ENCODE measurements at places on chromosomes 5 and 9.

DNA sequence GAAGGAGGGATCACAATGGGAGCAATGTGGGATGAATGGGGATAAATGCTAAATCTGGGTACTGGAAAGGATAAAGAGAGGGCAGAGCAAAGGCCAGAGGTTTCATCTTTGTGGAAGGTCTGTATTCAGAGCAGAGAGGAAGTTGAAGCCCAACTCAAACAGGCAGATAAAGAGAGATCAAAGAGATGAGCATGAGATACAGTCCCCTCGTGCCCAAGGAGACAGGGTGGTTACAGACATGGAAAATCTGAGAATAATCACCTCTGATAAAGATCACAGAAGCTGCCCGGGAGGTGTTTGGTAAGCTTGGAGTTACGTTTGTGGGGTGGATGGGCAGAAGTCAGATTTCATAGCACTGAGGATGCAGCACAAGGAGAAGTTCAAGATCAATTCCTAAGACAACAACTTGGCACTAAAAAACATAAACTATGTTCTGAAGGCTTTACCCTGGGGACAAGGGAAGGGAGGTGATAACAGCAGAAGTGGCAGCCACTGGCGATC, 459 bp upstream of the ERAP2 start:
- no peak for DNase-seq

DNA sequence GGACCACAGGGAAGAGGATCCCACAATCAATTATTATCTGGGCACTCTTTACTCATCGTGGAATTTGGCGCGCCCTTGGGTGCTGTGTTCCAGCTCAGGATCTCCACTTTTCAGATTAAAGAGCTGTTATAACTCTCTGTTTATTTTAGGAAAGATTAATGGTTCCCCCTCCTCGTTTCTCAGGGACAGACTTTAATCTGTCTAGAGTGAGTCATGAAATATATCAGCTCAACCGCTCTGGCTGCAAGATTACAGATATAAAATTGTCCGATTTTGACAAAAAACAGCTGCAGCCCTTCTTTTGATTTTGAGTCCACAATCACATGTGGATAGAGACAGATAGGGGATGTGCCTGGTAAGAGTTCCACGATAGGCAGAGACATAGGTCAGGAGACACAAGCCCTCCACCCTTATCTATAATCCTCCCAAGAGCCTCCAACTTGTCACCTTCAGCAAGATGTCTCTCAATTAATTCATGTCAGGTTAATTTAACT, 77.6 kb upstream of the ANKRD55 start:
- no peak for DNase-seq

GRCh38 chr9:15293804-15294316, 13.2 kb downstream of the TTC39B start:
- no peak for DNase-seq

DNA sequence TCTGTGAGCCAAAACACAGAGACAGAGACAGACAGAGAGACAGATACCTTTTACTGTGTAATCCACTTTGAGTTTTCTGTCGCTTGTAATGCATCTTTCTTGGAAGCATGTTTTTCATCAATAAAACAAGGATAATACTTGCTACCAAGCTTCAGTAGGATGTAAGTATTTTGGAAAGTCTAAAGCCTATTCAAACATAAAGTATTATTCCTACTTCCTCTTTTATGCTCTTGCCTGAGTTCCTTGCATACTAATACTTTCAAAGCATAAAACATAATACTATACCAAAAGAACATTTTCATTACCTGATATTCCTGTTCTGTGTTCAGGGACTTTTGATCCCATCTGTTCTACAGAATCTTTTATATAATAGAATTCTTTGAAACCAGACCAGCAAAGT, 64.5 kb upstream of the SLC30A5 start:
- no peak for DNase-seq

GRCh38 chr9:111450124-111450523, 34.1 kb downstream of the ECPAS start:
- no peak for DNase-seq

DNA sequence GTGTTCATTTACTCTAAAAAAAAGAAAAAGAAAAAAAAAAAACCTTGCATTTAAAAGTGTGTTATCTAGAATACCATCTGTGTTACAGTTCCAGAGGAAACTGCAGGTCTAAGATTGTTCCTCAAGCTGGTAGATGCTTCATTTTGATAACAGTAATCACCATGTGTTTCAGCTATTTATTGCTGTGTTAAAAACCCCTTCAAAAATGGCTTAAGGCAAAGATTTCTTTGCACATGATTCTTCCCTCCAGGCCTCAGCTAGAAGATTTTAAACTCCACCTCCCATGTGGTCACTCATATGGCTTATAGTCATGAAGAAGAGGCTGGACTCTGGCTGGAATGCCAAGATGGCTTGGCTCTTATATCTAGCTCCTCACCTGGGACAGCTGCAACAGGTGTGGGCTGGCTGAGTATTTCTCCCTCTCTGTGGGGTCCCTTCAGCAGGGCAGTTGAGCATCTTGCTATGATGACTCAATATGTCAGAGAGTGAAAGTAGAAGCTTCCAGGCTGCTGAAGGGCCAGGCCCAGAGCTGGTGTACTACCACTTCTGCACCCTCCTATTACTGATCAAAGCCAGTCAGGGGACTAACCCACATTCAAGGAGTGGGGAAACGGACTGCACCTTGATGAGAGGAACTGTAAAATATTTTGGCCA, 920.4 kb upstream of the DMAC1 start:
- DNase-seq: no peak

GRCh38 chr9:134957165-134957944, 39.6 kb upstream of the FCN1 start:
- DNase-seq: no peak

DNA sequence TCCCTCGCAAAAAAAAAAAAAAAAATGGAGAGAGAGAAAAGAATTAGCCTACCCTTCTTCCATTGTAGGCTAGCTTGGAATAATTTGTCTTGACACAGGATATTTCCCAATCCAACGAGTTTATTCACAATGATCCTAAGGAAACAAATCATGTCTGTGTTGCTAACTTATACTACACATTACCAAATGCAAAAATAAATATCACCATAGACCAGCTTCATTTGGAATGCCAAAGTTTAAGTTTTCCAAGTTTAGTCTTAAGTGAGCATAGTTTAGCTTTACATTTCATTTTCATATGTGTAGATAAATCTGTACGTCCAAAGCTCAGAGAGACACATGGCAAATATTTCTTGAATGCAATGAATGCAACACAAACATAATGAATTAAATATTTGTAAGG, 1106.2 kb upstream of the DMAC1 start:
- no peak for DNase-seq

GRCh38 chr9:76980566-76980965, 38.9 kb upstream of the FOXB2 start:
- no peak for DNase-seq

DNA sequence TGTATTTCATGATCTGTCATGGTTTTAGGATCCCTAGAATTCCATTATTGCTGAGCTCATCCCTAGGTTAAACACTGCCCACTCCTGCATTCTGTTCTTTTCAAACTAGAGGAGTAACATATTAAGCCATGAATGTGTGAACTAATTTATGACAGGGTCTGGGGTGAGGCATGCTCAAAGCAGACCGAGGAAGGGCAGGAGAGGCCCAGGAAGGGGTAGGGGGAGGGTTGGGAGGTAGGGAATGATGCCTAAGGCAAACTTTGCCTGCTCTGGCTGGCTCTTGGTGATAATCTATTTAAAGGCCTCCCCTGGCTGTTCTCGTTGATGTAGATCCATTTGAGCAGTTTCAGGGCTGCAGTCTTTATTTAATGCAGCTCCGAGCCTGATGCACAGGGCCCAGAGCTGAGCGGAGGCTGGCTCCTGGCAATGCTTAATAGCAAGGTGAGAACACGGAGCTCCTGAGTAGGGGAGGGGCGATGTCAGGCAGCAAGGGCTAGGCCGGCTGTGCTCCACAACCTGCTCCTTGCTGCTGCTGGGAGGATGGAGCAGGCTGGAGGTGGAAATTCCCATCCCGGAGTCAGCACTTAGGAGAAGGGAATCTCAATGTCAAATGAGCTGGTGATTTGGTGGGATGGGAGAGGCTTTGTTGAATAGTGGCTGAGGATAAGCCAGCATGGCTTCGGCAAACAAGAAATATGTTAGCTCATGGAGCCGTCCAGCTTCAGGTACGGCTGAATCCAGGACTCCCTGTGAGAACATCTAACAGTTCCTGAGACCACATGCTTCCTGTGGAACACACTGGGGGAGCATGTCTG, 73.2 kb upstream of the UNC5A start:
- no peak for DNase-seq

- no peak for DNase-seq
Measured at GRCh38 chr5:179954434-179954833, 46.7 kb upstream of the TBC1D9B start.

- DNase-seq: no peak
Measured at GRCh38 chr5:143085319-143085917, 315.2 kb downstream of the ARHGAP26 start.

- no peak for DNase-seq
Measured at GRCh38 chr5:50900952-50901510, 234.6 kb downstream of the PARP8 start.

- no peak for DNase-seq
Measured at GRCh38 chr5:9042241-9042640, 503.6 kb downstream of the SEMA5A start.

GRCh38 chr9:124436320-124436719, 13.9 kb upstream of the ADGRD2 start:
- no peak for DNase-seq

- DNase-seq: no peak
Measured at GRCh38 chr9:115261656-115262081, 143.7 kb upstream of the TNC start.

- DNase-seq: no peak
Measured at GRCh38 chr5:174642816-174643405, 81.5 kb upstream of the MSX2 start.

DNA sequence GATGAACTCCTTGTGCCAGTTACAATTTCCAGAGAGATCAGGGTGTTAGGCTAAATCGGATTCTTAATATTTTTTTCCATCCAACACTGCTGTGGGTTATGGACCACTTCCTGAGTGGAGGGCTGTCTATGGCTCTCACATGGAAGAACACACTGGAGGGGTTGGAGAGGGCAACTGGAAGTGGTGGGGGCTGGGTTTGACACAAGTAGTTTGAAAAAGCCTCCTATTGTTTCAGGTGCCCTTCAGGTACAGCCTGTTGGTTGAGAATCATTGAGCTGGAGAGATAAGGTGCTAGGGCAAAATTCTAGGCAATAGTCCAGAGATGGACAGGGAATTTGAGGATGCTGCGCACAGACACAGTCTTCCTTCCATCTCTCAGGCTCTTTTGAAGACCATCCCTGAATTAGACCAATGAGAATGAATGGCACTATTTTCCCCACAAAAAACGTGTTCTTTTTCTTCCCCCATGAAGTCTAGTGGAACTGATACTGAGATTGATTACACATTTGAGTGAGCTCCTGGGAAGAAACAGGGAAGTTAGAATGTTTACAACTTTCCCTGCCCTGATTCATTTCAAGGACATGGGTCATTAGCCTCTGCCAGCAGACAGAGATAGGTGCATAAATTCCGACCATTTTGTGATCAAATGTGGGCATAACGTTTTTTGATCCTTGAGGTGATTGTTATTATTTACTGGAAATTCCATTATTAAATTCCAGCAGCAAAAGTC, 87.7 kb downstream of the ACER2 start:
- DNase-seq: no peak

DNA sequence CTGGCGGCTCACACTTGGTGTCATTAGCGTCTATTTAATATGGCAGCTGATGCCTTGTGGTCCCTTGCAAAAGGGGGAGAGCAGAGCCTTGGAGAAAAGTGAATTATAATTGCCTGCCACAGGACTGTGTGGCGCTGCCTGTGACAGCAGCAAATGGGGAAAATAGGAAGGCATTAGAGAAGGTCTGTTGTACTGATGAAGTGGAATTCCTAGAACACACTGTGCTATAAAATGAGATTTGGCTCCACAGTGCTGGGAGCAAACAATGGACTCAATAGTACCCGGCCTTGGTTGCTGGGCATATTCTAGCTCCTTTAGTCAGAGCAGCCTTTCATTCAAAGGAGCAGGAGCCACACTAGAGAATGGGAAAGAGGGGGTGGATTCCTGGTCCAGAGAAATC, 21.3 kb downstream of the SEMA6A start:
- DNase-seq: no peak

DNA sequence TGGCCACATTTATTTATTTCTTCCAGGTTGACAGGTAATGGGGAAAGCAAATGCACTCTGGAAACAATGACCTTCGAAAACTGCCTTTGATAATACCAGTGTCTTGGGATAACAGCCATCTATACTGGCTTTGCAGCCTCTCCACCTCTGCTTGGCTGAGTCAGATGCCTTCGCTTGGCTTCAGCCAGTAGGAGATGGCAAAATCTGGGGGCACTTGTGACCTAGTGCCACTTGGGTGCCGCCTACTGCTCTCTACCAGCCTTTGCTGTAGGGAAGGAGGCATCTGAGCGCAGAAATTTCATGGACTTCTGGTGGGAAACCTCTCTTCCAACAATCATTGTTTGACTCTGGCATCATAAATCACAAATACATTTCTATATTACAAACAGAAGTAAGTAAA, 21.8 kb downstream of the FYB1 start:
- DNase-seq: no peak

DNA sequence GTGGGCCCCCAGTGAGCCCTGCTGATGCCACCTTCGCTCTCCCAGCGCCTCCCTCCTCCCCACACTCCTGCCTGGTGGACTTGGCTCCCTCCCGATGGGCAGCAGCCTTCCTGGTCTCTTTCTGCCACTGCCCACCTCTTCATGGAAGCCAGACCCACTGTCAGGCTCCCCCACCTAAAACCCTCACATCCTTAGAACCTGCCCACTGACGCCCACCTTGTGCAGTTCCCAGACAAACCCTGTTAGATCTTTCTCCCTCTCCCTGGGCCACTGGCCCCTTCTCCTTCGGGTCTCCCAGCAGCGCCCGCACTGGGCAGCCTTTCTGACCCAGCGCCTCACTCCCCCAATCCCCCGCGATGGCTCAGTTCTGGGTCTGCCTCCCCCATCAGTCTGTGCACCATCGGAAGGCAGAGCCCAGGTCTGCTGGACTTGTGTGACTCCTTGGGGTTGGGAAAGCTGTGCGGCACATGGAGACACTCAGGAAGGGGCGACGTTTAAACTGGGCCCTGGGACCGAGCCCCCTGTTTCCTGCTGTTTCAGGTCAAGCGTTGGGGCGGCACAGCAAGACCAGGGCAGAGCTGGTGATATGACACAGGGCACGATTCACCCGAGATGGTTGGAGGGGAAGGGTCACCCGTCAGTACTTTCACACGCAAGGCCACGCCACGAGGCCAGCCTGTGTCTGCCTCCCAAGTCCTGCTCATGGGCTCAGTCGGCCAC, 17.4 kb downstream of the MYMK start:
- DNase-seq: no peak

- DNase-seq: no peak
Measured at GRCh38 chr9:127059030-127059429, 63.4 kb downstream of the ANGPTL2 start.

- no peak for DNase-seq
Measured at GRCh38 chr9:93965830-93966577, 10.8 kb upstream of the BARX1 start.

GRCh38 chr9:25212361-25212760, 465.9 kb downstream of the TUSC1 start:
- DNase-seq: no peak

- peak; percentile 47 for DNase-seq
Measured at GRCh38 chr5:134502259-134502658, 23.2 kb upstream of the JADE2 start.

GRCh38 chr5:9295466-9295801, 250.4 kb downstream of the SEMA5A start:
- DNase-seq: no peak

GRCh38 chr9:805151-805550, 36.3 kb upstream of the DMRT1 start:
- no peak for DNase-seq

GRCh38 chr5:142918959-142919635, 148.9 kb downstream of the ARHGAP26 start:
- no peak for DNase-seq

GRCh38 chr5:113278976-113279375, 155.8 kb downstream of the TSSK1B start:
- no peak for DNase-seq
